Ovary (tissue), 10 donors: ENCODE measurements at places on chromosomes 6 and 20.

- no peak for DNase-seq
Observed at GRCh38 chr6:67952121-67952520, 683.0 kb upstream of the ADGRB3 start.

DNA sequence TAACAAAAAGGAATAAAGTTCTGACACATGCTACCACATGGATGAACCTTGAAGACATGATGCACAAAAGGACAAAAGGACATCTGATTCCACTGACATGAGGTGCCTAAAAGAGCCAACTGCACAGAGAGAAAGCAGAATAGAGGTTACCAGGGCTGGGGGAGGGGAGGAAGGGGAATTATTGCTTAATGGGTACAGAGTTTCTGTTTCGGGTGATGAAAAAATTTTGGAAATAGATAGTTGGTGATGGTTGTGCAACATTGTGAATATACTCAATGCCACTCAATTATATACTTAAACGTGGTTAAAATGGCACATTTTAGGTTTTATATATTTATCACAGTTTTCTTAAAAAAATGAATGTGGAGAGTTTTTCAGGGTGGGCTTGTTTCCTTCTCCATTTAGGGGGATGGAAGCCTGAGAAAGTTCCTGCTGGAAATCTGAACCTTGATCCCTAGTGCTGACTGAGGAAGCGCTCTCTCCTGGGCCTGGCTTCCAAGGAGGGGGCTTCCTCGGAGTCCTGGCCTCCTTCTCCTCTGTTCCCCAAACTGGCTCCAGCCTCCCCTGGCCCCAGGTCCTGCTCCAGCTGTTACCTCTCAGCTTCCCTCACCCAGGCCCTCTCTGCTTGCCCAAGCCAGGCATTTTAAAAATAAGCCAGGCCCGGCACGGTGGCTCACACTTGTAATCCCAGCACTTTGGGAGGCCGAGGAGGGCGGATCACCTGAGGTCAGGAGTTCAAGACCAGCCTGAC lies 79.2 kb downstream of the NOL4L start:
- DNase-seq: no peak

DNA sequence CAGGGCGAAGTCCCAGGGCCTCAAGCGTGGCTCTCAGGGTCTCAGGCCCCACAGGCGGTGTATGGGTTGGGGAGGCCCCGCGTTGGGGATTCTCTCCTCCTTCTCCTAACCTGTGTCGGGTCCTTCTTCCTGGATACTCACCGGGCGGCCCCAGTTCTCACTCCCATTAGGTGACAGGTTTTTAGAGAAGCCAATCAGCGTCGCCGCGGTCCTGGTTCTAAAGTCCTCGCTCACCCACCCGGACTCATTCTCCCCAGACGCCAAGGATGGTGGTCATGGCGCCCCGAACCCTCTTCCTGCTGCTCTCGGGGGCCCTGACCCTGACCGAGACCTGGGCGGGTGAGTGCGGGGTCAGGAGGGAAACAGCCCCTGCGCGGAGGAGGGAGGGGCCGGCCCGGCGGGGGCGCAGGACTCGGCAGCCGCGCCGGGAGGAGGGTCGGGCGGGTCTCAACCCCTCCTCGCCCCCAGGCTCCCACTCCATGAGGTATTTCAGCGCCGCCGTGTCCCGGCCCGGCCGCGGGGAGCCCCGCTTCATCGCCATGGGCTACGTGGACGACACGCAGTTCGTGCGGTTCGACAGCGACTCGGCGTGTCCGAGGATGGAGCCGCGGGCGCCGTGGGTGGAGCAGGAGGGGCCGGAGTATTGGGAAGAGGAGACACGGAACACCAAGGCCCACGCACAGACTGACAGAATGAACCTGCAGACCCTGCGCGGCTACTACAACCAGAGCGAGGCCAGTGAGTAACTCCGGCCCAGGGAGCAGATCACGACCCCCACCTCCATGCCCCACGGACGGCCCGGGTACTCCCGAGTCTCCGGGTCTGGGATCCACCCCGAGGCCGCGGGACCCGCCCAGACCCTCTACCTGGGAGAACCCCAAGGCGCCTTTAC lies at the start of gene HLA-G:
HLA-G (plus strand) TSS at position 247 of the 892 bp plus-strand sequence; CDS start at position 267, 20 bp downstream.
- no peak for DNase-seq

DNA sequence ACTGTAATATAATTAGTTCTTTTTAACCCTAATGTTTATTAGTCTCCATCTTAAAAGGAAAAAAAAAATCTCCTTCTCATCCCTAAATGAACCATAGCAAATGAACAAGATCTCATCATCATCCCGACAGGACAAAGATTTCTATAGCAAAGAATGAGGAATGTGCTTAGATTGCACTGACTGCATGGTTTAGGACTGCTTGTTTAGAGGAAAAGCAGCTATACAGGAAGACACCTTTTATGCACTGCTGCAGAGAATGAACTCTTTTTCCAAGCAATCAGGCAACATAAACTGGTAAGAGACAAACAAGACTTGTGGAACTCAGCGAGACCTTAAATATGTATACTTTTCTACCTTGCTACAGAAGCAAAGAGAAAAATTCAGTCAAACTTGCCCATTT lies 26.8 kb downstream of the CSNK2A1 start:
- no peak for DNase-seq

- DNase-seq: no peak
Observed at GRCh38 chr6:20939161-20939775, 405.0 kb downstream of the CDKAL1 start.

- DNase-seq: no peak
Observed at GRCh38 chr20:52676283-52676995, 295.7 kb upstream of the TSHZ2 start.

GRCh38 chr6:25717866-25718740 lies 36.4 kb upstream of the SLC17A4 start:
- DNase-seq: no peak
